ENCODE measurements at places on chromosomes 5 and 9.

- no peak for DNase-seq
Measured at GRCh38 chr5:57665146-57665936, 182.7 kb upstream of the ACTBL2 start.

DNA sequence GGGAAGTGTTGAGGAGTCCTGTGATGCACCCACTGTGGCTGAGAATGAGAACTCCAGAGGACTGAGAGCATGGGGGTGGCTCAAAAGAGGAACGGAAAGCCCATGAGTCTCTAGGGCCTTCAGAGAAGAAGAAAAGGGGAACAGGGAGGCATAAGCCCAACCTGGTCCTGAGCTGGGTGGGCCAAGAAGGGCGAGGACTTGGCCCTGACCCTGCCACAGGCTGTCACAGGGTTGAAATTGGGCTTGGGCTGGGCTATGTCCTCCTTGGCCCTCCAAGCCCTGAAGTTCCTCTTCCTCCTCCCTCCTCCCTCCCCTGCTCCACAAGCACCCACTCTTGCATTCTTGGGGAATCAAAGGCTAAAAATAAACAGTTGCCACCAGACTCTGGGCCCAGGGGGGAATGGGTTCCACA is 49.3 kb upstream of the PPARGC1B start:
- no peak for DNase-seq

GRCh38 chr5:119187776-119188529 is 117.1 kb downstream of the DMXL1 start:
- DNase-seq, result no peak

GRCh38 chr5:37916525-37916924 is 76.7 kb upstream of the GDNF start:
- DNase-seq, result no peak

- no peak for DNase-seq
Measured at GRCh38 chr5:32578363-32578762, 7.0 kb upstream of the SUB1 start.

GRCh38 chr9:5511476-5511875 is 1.1 kb downstream of the PDCD1LG2 start:
- DNase-seq, result no peak

DNA sequence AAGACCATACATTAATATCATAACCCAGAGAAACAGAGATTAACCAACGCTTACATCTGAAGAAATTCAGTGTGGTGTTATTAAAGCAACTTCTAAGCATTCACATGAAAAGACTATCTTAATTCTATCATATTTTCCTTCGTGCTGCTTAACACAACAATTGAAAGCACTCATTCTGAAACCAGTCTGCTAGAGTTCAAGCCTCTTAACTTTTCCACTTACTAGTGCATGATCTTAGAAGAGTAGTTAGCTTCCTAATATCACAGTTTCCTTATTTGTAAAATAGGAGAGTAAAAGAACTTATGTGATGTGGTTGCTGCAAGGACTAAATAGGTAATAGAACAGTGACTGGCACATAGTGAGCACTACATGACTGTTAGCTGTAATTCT is 379.3 kb downstream of the TRIM36 start:
- no peak for DNase-seq

DNA sequence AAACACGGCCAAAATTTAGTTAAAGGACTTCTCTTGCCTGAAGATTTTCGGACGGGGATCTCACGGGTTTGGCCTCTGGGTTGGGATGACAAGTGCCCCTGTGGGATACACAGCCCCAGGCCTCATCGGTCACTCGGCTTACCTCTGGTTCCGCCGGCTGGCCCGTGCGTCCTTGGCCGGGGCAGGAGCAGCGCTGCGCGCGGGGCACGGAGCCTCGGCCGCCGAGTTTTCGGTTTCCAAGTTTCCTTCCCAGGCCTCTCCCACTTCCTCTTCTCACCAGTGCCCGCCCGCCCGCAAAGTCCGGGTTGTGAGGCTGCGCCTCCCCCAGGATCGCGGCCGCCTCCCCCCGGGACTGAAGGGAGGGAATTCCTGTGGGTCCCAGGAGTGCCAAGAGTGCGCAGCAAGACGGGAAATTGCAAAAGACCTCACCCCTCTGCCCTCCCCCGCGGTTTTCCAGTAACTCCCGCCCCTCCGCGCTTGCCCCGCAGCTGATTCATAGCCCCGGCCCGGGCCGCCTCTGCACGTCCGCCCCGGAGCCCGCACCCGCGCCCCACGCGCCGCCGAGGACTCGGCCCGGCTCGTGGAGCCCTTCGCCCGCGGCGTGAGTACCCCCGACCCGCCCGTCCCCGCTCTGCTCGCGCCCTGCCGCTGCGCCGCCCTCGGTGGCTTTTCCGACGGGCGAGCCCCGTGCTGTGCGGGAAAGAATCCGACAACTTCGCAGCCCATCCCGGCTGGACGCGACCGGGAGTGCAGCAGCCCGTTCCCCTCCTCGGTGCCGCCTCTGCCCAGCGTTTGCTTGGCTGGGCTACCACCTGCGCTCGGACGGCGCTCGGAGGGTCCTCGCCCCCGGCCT is at the start of gene OSMR:
TSS of gene OSMR (plus strand) at position 487 of the 853 bp plus-strand sequence. CDS start 23,033 bp downstream, outside the sequence.
- DNase-seq, result peak; percentile 34

Data from COLO829 (cell line).